ENCODE measurements at places on chromosomes 12 and 14. TPM values are rescaled to one million over a fixed set of nuclear protein-coding genes. Genes with fewer than 3 reads are reported as not detected.

BTG1 gene
- 42.8 TPM for total RNA-seq

TPH2 gene
- not detected for total RNA-seq

ACSM4 gene
- not detected for total RNA-seq

PPTC7 gene
- total RNA-seq: 22.9 TPM

KIF26A gene
- 10.5 TPM for total RNA-seq
